ENCODE measurements at places on chromosomes 16 and 17.

DNA sequence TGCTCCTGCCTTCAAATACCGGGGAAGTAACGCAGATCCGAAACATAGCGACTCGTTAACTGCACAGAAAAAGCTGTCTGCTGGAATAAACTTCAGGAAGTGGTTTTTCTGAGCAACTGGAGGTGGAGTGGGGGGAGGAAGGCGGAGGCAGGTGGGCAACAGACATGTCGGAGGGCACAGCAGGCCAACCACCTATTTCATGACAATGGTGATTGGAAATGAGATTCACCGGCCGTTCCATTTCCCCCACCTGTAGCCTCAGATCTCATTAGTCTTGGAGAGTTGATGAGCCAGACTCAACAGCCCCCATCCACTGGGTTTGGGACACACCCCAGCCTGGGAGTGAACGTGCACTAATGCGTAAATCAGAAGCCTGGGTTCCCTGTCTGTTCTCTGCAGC, 7.7 kb upstream of the PECAM1 start:
- DNase-seq, result no peak

- no peak for DNase-seq
These were observed 8.9 kb upstream of the TCF25 start for GRCh38 chr16:89864527-89864820.

GRCh38 chr17:58388302-58389190, 28.8 kb downstream of the RNF43 start:
- no peak for DNase-seq

- no peak for DNase-seq
These were observed 1.1 kb downstream of the RARA start for GRCh38 chr17:40309949-40310510.

DNA sequence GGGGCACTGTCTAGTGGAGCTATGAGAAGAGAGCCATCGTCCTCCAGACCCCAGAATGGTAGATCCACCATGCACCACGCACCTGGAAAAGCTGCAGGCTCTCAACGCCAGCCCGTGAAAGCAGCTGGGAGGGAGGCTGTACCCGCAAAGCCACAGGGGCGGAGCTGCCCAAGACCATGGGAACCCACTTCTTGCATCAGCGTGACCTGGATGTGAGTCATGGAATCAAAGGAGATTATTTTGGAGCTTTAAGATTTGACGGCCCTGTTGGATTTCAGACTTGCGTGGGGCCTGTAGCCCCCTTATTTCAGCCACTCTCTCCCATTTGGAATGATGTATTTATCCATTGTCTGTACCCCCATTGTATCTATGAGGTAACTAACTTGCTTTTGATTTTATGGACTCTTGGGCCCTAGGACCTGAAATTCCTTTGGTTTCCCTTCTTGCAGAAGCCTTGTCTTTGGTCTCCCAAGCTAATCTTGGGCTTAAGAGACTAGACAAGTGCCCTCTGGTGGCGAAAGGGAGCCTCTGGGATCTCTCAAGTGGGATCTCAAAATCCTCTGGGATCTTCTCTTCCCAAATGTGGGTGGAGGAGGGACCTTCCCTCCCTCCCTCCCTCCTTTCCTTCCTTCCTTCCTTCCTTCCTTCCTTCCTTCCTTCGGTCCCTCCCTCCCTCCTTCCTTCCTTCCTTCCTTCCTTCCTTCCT, 58.2 kb upstream of the HAPSTR1 start:
- no peak for DNase-seq

- DNase-seq, result no peak
These were observed 11.5 kb downstream of the ZNF597 start for GRCh38 chr16:3431779-3432219.

- no peak for DNase-seq
These were observed 30.4 kb downstream of the TEX2 start for GRCh38 chr17:64232466-64233262.

Measured in esophagus squamous epithelium (tissue), 5 donors.